Activated CD4-positive, alpha-beta T cell treated with anti-CD3 and anti-CD28 coated beads, Interleukin-2, amount 50 U/mL, for 24 hours (primary cell): ENCODE measurements at places on chromosomes 2 and 18.

- no peak for DNase-seq
Measured at GRCh38 chr2:165112789-165113188, 91.1 kb downstream of the SCN3A start.

- no peak for DNase-seq
Measured at GRCh38 chr2:128594953-128595677, 276.4 kb upstream of the HS6ST1 start.

DNA sequence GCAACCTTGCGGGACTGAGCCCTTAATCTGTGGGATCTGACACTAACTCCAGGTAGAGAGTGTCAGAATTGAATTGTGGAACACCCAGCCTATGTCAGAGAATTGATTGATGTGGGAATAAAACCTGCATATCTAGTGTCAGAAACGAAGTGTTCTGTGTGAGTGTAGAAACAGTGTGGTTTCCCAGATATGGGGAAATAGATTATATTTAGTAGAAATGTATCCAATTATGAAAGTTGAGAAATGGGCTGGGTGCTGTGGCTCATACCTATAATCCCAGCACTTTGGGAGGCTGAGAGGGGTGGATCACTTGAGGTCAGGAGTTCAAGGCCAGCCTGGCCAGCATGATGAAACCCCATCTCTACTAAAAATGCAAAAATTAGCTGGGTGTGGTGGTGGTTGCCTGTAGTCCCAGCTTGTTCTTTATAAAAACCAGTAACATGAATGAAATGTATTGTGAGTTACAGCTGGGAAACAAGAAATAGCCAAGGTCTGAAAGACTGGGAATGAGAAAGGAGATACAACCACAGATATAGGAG is 4.3 kb upstream of the TP53I3 start:
- no peak for DNase-seq

GRCh38 chr18:77131652-77132368 is 773 bp downstream of the MBP start:
- DNase-seq = no peak

DNA sequence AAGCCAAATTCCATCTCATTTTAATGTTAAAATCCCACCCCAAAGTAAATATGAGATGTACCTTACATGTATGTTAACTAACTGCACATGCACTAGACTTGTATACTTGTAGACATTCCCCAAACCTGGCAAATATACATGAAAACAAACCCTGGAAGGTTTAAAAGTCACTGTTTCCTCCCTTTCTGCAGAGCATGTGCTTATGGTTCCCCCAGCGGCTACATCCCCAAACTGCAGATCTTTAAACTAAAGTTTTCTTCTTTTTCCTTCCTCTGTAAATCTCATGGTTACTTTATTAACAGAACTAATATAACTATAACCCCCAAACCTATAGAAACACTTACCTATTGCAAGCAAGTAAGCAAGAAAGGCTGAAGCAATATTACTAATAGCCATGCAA is 731.5 kb downstream of the LRP1B start:
- no peak for DNase-seq

DNA sequence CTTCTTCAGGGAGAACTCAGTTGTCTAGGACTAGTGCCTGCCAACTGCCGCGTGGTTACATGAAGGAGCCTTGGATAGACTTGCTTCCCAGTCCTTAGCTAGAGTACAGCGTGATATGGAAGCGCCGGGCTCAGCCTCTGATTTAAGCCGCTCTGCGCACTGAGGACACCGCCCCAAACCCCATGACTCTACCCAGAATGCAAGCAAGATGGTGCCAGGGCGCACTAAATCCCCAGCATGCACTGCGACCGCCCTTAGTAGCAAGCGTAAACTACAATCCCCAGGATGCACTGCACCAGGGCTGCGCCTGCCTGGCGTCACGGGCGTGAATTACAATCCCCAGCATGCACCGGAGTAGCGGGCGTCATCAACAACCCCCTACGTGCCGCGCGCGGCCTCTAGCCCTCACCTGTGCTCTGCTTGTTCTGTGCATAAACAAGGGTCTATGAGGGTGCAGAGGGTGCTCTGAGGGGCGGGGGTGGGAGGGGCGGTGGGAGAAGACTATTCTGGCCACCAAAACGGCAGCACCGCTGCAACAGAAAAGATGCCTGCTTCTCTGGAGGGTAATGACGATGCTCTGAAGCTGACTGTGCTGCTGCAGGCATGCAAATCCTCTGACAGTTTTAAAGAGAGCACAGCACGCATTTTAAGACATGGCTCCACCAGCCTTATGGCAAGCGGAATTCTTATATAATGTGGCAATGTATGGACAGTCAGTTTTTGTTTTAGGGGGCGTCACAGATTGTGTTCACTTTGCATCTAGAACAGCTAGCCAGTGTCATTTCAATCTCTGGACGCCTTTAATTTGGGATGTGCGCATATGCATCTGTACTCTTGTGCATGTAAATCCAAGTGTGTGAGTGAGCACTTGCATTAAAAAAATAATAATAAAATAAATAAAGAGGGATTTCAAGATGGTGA is 282.5 kb upstream of the MYT1L start:
- DNase-seq = peak; percentile 65

DNA sequence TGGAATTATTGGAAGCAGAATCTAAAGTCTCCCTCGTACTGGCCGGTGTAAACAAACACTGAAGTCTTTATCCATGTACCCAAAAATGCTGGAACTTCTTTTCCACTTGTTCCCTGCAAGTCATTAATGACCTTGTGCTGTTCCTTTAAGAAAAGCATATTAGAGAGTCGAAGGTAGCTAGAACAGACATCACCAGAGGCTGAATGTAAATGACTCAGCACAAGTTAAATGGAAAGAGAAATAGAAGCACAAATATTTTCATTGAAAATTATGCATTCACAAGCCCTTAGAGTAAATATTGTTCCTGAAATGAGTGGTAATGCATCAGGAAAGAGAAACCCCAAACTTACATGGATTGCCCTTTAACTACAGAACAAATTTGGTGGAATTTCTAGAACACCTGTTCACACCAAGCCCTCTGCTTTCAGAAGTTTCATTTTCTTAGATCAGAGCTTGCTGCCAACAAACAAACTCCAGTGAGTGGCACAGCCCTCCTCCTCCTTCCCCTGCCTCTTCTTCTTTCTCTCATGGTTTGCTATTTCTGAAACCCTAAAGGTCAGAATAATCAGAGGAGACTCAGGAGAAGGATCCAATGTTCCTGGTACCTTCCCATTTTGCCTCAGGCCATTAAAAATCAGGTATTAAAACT is 264.3 kb downstream of the TXNL1 start:
- no peak for DNase-seq
